ENCODE measurements at places on chromosomes 2 and 18.

DNA sequence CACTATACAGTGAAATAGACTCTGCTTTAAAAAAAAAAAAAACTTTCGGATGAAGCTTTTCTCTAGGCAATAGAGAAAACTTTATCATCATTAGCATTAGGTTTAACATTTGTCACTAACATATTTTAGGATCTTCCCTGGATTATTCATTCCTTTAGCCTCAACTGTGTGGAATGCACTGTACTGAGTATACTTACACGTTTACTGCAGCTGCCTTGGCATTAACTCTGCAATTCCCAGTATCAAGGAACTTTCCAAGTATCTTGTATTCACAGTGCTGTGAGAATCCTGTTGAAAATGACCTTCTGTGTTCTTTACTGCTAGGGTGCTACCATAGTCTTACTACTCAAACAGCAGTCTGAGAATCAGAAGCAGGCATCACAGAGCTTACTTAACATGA lies 328.2 kb upstream of the COL3A1 start:
- no peak for DNase-seq

DNA sequence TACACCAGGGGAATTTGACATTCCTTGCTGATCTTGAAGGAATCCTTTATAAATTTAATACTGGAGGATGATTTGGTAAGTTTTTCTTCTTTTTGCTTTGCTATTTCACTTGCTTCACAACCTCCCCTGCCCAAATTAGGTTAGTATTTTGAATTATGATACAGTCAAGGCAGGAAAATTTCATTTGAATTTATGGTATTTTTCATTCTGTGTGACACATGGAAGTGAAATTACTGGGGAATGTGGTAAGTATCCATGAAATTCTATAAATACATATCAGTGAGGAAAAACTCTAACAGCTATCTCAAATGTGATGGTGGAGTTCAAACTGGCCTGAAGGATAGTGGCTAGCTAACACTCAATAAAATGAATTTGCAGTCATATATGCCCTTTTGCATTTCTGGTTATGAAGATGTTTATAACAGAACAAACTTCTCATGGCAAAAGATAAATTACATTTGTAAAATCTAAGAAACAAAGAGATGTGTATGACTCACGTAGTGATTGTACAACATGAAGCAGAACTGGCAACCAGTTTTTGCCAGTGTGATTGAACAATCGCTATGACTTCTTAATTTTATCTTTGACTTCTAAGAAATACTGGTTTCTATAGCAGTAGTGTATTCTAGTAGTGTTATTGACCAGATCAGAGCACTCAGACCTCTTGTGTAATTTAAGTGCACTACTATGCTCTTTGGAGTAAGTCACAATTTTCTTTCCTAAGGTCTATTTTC lies 152.6 kb downstream of the IKZF2 start:
- DNase-seq, result no peak

GRCh38 chr18:75035928-75036327 lies 173.0 kb downstream of the PTGR3 start:
- DNase-seq, result no peak

GRCh38 chr2:54999182-54999581 lies 51.1 kb downstream of the RTN4 start:
- DNase-seq, result no peak

DNA sequence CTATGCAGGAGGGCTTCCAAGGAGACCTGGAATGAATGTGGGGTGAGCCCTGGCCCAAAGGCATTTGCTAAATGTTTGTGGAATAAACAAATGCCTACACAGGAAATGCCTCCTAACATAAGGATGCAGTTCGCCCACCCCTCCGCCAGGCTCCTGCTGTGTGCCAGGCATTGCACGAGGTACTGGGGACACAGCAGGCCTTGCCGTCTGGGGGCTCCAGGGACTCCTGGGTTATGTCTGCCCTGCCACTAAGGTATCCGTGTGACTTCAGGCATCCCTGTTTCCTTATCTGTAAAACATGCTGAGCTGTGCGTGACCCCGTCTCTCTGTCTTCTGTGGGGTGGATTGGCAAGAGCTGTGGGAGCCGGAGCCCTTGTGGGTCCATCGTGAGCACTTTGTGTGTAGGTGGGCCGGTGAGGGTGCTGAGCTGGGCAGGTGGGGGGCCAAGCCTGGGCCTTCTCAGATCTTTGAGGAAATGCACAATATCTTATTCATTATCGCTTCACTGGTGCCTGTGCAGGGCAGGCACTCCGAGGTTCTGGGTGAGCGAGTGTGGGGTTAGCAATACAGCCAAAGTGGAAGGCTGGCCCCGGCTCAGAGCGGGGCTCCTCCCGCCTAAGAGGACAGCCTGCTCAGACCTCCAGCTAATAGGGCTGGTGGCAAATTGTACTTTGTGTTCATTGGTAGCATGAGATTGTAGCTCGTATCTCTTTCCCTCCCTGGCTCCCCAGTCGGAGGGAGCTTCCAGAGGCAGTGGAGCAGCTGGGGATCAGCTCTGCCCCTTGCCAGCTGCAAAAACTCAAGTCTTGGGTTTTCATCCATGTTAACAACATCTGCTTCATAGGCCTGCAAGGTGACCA lies 126.8 kb downstream of the GLI2 start:
- no peak for DNase-seq

GRCh38 chr2:9831670-9832069 lies 11.6 kb upstream of the TAF1B start:
- DNase-seq, result no peak

GRCh38 chr2:156319811-156320485 lies 12.6 kb downstream of the NR4A2 start:
- DNase-seq, result no peak

GRCh38 chr2:191197096-191197495 lies 46.3 kb upstream of the STAT4 start:
- no peak for DNase-seq

DNA sequence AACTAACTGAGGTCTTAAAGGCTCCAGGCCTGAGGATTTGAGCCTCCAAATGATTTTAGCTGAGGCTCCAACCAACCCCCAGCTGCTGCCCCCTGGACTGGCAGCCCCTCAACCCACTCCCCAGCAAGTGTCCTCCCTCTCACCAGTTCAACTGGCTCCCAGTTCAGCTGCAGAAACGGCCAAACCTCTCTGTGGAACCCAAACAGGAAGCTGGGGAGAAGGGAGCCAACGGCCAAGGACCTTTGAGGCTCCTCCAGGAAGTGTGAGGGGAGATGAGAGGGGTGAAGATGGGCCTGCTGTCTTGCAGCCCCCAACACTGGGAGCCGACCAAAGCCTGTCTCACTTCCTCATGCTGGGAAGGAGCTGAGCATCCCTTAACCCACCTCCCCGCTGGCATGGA lies 24.9 kb downstream of the ZFP36L2 start:
- no peak for DNase-seq

- DNase-seq, result no peak
Measured at GRCh38 chr2:164896634-164897355, 55.2 kb upstream of the COBLL1 start.

All from activated CD4-positive, alpha-beta T cell treated with anti-CD3 and anti-CD28 coated beads for 24 hours (primary cell).